Activated T-helper 9 cell treated with anti-CD3 and anti-CD28 coated beads, Interleukin-2, amount 50 U/mL, for 16 hours (primary cell): ENCODE measurements at places on chromosomes 6 and 20.

DNA sequence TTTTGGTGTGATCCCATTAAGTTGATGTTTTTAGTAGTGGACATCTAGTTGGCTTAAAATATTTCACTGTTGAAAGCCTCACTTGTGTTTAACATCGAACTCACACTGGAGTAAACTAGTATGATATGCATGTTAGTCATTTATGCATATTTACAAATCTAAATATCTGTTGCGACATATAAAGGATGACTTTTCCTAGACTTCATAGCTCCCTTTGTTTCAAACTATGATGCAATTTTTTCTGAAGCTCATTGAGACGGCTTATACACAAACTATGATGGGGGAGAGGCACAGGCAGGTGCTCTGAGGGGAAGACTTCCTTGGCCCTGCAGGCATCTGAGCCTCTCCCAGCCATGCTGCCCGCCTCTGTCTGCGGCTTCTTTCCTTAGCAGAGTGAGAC, 11.8 kb upstream of the FOXC1 start:
- no peak for DNase-seq

DNA sequence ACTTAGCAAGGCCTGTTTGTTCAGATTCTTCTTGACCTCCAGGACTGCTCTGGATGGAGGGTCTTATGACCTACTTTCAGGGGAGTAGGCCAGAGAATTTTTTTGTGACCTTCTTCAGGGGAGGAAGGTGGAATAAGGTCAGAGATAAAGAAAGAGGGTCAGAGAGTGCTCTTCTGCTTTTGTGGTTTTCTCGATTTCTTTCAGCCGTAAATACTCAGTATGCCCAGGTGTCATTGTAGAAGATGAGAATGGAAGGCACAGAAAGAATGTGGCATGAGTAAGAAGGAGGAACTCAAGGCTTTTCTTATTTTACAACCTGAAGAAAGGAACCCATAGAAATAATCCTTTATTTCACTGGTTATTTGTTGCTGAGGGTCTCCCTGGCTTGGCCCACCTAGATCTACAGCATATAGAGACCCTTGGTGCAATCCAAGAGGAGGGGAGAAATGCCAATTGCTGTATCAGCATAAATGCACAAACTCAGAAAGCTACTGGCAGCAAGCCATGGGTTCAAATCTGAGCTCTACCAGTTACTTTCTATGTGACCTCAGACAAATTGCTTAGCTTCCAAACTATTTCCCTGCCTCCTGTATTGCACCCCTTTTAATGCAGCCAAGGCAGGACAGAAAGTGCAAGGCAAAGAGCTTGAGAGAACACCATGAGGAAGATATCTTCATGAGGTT, 68.0 kb downstream of the OLIG3 start:
- DNase-seq, result no peak

DNA sequence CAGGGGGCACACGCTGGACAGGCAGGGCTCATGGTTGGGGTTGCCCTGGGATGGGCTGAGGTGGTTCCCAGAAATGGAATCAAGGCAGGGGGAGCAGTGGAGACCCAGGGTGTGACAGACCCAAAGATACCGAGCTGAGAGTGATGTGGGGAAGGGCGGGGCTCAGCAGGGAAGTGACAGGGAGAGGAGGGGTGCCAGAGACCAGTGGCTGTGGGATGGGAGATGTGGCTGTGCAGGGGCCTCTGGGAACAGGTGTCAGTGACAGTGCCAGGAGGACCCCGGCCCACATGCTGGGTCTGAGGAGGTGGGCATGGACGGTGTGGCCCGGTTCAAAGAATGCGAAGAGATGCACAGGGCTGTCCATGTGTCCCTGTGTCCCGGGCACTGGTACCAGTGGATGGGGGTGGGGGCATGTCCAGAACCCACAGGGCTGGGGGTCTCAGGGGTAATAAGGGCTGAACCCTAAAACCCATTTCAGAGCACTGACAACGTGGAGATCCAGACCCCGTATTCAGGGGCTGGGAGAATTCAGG, 1.0 kb downstream of the CABLES2 start:
- DNase-seq, result no peak

DNA sequence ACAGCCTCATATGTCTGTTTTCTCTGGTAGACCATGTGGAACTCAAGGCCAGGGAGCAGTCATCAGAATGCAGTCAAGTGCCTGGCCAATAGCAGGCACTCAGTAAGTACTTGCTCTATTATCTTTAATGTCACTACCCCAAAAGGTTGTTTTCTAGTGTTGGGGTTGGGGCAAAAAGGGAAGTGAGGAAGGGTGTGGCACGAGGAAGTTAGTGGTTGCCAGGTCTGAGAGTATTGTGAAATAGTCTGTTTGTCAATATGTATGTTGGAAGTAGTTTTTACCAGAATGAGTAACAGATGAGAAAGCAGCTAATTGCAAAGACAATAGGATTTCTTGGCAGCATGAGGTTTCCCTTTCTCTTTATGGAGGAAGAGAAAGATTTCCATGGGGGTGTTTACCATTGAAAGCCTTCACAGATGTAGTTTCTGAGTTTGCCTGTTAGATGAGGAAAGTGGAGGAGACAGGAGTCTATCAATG, 59.5 kb upstream of the ARMH2 start:
- DNase-seq, result no peak

- DNase-seq, result no peak
Measured at GRCh38 chr6:7806711-7807110, 80.8 kb downstream of the BMP6 start.

DNA sequence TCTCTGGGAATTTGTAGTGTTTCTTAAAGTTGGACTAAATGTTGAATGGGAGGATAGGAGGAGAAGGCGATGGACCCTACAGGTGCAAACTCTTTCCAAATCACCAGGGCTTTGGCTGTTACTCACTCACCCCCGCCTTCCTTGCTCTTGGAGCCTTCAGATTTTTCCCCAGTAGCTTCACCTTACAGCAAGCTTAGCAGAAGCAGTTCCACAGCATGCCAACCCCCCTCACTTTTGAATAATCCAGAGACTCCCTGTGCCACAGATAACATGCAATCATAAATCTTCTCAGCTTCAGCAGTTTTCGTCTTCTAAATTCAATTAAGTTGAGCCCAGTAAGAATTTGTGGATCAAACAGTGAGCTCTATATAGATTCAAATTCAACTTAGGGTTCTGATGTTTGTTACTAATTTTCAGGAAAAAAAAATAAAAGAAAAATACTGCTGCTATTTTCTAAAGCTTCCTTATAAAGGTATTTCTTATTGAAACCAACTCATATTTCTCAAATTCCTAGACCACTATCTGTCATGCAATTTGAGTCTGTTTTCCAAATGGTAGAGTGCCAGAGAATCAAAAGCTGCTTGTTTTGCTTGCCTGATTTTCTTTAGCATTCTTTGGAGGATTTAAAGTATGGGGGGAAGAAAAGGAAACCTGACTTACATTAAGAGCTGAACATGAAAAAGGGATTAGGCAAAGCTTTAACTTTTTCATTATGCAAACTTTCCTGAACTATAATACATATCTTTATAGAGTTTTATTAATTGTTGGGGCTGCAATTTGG, 166.4 kb downstream of the EYA4 start:
- no peak for DNase-seq

DNA sequence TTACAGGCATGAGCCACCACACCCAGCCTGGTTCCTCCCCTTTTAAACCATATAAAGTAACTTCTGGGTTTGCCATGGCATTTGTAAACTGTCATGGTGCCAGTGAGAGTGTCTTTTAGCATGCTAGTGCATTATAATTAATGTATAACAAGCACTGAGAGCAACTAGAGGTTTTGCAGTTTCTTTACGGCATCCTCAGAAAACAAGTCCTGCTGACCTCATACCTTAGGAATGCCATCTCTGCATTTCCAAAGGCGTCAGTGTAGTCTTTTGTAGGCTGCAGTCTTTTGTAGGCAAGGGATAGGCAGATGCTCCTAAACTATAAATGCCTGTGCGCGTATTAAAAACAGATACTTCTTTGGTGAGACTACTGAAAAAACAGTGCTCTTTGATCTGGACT, 75.0 kb upstream of the EZR start:
- no peak for DNase-seq
